ENCODE measurements at places on chromosomes 16 and 17.

DNA sequence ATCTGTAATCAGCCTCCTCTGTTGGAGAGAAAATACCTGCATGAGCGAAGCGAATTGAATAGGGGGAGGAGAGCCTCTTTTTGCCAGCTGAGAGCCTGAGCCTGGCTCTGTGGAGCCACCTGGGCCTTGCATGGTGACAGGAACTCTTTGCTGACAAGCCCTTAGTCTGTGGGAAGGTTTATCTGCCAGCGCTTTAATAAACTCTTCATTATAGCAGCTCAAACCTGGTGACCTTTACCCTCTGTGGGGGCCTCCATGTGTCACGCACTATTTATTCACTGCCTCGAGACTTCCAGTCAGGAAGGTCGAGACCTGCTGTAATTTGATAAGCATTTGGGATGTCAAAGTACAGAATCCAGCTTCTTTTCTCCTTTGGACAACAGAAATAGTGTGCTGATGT is 282.6 kb downstream of the CBLN1 start:
- no peak for DNase-seq

GRCh38 chr17:35743626-35744328 is 9.3 kb downstream of the GAS2L2 start:
- no peak for DNase-seq

DNA sequence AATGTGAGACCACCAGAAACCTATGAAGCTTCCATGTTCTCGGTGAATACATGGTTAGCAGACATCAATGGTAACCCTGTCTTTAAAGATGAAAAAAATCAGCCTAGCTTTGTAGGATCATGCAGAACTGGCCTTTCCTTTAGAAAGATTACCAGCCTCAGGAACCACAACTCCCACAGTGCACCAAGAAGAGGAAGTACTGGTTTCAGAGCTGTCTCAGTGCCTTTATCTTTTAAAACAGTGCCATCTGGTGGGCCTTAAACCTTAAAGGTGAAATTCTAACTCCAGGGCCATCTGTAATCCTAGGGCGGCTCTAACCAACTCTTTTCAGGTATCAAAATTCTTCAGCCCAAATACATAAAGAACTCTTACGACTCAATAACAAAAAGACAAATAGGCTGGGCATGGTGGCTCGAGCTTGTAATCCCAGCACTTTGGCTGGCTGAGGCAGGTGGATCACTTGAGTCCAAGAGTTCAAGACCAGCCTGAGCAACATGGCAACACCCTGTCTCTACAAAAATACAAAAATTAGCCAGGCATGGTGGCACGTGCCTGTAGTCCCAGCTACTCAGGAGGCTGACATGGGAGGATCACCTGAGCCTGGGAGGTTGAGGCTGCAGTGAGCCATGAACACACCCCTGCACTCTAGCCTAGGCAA is 5.4 kb downstream of the ATPAF2 start:
- peak; percentile 85 for DNase-seq

- DNase-seq, result no peak
Observed at GRCh38 chr17:75496005-75496404, 19.3 kb downstream of the CASKIN2 start.

- no peak for DNase-seq
Observed at GRCh38 chr16:47072158-47072557, 71.6 kb downstream of the NETO2 start.

DNA sequence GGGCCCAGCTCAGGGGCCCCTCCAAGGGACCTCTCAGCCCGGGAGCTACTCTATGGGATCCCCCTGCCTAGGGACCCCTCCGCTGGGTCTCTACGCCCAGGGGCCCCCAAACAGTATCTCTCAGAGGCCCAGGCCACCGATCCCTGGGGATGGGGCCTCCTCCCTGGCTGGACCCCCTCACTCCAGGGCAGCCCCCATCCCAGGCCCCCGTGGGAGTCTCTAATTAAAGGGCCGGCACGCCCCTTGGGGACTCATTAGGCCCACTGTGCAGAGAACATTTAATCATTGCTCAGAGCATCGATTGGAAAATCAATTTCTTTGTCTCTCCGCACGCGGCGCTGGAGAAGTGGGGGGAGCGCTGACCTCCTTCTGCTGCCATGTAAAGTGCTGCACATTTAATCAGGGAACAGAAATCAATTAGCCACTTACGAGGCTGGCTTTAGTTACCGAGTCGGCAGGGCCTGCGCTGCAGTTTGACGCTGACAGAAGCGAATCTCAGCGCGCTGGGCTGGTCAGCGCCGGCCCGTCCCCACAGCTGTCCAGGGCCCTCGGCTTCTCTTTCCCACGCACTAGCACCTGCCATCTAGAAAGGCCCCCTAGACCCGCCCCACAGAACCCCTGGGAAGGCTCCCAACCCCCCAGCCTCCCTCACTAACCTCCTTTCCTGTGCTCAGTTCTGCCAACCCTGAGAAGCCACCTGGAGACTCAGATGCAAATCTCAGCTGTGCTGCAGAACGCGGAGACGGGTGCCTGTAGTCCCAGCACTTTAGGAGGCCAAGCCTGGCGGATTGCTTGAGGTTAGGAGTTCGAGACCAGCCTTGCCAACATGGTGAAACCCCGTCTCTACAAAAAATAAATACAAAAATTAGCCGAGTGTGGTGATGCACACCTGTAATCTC is 20.2 kb upstream of the C1QL1 start:
- peak; percentile 87 for DNase-seq

DNA sequence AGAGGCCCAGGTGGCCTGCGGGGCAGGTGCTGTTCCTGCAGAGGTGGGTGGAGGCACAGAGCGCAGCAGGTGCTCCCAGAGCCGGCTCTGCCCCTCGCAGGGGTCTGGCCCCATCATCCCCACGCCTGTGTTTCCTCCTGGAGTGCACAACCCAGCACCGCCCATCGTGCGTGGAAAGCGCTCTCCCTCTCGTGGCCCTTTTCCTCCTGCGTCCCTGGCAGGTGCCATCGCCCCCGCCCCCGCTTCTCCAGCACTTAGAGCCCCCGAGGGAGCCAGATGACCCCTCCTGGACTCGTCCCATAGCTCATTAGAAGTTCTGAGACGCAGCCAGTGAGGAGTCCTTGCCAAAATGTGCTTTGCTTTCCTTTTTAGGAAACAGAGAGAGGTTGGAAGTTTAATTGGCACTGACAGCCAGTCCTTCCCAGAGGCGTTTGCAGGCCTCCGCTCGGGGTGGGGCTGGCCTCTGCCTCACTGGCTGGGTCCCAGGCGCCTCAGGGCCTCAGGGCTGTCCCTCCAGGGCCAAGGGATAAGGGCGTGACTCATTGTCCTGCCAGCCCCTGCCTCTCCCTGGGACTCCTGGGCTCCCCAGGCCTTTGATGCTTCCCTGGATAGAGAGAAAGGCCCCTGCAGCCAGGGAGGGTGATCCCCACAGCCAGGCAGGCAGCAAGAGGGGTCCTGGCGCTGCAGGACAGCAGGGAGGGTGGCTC is 32.2 kb upstream of the CHMP6 start:
- peak; percentile 57 for DNase-seq

DNA sequence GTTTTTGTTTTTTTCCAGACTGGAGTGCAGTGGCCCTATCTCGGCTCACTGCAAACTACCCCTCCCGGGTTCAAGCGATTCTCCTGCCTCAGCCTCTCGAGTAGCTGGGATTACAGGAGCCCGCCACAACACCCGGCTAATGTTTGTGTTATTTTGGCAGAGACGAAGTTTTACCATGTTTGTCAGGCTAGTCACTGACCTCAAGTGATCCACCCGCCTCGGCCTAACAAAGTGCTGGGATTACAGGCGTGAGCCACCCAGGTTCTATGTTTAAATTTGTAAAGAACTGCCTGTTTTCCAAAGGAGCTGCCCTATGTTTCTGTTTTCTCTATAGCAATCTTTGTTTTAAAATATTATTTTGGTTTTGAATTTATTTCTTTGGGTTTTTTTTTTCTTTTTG is 13.8 kb upstream of the C16orf87 start:
- DNase-seq, result no peak

GRCh38 chr16:89828199-89828869 is at the start of gene SPIRE2:
Gene SPIRE2, plus strand, starts transcription at chr16:89828475. Its CDS starts 76 bp downstream, at chr16:89828551.
- peak; percentile 56 for DNase-seq

GRCh38 chr16:296806-297510 is 14.0 kb downstream of the PDIA2 start:
- no peak for DNase-seq

- no peak for DNase-seq
Observed at GRCh38 chr16:89308391-89309333, 91.2 kb downstream of the ZNF778 start.

GRCh38 chr16:20614186-20615141 is 38.3 kb upstream of the ACSM2B start:
- no peak for DNase-seq

DNA sequence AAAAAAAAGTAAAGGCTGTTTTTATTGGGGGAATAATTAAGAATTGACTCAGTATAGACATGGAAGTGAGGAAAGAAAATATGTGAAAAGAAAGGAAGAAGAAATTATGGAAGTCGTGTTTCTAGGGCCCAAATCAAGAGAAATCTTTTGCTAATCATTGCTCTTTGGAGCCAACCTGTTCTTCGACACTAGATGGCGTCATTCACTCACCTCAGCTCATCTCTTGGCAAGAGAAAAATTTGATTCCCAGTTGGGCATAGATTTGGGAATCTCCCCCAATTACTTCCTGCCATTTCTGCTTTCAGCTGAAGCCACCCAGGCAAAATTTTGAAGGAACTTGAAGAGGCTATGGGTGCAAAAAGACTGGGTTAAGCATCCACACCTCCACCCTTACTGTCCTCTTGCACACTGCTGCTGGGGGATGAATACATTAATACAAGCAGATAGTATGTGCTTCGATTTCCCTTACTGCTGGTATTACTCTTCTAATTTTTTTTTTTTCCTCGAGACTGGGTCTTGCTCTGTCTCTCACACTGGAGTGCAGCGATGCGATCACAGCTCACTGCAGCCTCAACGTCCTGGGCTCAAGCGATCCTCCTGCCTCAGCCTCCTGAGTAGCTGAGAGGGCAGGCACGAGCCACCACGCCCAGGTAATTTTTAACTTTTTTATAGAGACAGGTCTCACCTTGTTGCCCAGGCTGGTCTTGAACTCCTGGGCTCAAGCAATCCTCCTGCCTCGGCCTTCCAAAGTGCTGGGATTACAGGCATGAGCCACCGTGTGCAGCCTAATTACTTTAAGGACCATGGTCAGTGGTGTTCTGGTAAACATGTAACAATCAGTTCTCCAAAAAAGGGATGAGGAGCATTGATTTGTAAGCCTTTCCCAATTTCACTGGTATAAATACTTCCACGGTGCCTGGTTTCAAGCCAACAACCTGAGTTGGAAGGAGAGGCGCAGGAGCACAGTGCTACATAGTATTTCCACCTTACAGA is 13.5 kb downstream of the PSMD7 start:
- DNase-seq, result peak; percentile 66

- no peak for DNase-seq
Observed at GRCh38 chr16:77917971-77918370, 104.4 kb upstream of the CLEC3A start.

DNA sequence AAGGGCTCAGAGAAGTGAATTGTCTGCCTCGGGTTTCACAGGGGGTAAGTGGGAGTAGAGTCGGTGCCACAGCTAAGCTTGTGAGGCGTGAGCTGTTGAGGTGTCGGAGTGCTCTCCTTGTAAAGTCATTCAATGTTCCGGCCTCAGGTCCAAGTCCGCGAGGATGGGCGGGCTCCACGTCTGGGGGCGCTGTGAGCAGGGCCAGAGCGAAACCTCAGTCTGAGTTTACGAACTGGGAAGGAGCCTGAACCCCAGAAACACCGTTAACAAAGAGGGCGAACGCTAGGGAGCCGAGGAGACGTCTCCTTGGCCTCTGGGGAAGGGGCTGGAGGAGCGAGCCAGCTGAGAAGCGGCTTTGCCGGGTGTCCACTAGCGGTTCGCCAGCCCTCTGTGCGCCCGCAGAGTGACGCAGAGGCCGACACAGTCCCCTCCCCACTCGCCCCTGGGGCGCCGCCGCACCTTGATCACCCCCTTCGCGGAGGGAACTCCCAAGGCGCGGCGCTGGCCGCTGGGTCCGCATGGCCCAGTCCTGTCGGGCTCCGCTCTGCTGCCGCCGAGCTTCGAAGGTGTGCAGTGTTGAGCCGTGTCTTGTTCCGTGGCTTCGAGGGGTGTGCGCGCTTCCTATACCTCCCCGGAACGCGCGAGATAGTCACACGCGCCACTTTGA is 4.9 kb downstream of the IRX3 start:
- DNase-seq, result no peak

DNA sequence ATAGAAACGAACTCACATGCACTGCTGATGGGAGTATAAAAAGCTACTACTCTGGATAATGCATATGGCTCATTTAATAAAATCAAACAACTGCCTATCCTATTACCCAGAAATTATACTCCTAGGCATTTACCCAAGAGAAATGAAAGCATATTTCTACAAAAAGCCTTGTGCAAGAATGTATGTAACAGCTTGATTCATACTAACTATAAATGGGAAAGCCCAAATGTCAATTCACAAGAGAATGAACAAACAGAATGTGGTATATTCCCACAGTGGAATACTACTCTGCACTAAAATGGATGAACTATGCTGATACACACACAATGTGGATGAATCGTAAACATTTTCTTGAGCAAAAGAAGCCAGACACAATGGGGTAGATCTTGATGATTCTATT is 38.4 kb downstream of the KIAA0753 start:
- DNase-seq, result no peak
